ENCODE measurements at places on chromosomes 1 and 21.

- no peak for DNase-seq
Observed at GRCh38 chr1:222772996-222773379, 36.0 kb downstream of the FAM177B start.

- peak; percentile 21 for DNase-seq
Observed at GRCh38 chr1:77533660-77534305, 148.7 kb downstream of the ZZZ3 start.

- no peak for DNase-seq
Observed at GRCh38 chr1:35080171-35080854, 1.1 kb downstream of the ZMYM1 start.

DNA sequence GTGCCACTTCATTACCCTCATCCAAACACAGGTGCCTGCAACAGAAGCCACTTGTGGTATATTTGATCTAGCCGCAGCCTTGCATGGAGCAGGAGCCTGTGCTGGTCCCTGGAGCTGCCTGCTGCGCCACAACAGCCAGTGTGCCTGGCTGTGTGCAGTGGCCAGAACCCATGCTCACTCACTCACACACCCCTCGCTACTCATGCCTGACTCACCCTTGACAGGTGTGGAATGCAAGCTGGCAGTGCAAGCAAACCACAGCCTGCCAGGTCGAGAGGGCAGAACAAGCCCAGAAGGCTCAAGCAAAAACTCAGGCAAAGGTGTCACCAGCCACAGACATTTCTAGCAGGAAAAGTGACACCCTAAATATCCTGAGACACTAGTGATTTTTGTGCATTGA is 1510.9 kb downstream of the KCNT2 start:
- no peak for DNase-seq

GRCh38 chr1:216502528-216503162 is 79.4 kb upstream of the USH2A start:
- DNase-seq: no peak

- no peak for DNase-seq
Observed at GRCh38 chr1:184945029-184945428, 29.3 kb downstream of the NIBAN1 start.

- DNase-seq: no peak
Observed at GRCh38 chr1:117664314-117664713, 58.5 kb downstream of the TENT5C start.

DNA sequence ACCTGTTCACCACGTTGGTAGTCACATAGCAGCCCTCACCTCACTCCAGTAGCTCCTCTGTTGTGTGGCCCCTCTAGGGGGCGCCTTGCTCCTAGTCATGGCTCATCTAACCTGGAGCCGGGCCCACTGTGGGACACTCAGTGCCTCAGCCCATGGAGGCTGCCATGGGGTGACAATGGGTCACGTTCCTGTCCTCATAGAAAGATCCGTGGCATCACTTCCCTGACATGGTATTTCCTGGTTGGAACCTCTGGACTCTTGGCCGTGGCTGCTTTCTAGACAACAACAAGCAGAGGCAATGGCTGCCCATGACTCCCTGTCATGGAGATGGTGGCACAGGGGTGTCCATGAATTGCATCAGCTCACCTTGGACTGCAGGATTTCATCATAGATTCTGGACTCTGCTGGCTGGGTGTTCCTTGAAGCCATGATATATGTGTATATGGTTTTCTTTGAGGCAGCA is 27.5 kb upstream of the SLAMF6 start:
- no peak for DNase-seq

- DNase-seq: no peak
Observed at GRCh38 chr1:84360316-84360715, 38.0 kb upstream of the DNASE2B start.

DNA sequence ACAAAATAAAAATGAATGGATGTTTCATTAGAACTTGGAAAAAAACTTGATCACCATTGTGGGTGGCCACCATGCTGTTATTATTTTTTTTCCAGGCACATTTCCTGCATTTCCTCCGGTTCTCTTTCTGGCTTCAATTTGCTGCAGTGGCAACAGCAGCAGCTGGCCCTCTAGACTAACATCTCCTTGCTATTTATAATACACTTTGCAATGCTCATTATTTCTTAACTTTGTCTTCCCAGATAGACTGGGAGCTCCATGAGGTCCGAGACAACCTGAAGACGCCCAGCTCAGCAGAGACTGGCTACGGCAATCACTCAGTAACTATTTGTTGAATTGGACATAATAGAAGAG is 53.4 kb upstream of the ATP5PO start:
- DNase-seq: no peak

DNA sequence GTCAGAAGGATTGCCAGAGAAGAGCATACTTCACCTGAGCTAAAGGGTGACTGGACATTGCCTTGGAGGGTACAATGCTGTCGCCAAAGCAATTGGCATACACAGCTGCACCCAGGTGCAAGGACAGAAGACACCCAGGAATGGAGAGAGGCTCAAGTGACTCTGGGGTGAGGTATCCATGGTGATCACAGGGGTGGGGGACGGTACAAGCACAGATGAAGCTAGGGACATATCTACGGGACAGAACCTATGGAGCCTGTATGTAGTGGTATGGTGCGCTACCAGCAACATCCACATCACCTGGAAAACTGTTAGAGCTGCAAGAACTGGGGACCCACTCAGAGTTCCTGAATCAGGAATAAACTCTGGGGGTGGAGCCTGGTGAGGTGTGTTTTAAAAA is 286.1 kb downstream of the PCP4 start:
- DNase-seq: no peak

GRCh38 chr1:100912019-100912418 is 16.1 kb downstream of the SLC30A7 start:
- no peak for DNase-seq

- DNase-seq: no peak
Observed at GRCh38 chr1:87638636-87639035, 310.0 kb downstream of the LMO4 start.

DNA sequence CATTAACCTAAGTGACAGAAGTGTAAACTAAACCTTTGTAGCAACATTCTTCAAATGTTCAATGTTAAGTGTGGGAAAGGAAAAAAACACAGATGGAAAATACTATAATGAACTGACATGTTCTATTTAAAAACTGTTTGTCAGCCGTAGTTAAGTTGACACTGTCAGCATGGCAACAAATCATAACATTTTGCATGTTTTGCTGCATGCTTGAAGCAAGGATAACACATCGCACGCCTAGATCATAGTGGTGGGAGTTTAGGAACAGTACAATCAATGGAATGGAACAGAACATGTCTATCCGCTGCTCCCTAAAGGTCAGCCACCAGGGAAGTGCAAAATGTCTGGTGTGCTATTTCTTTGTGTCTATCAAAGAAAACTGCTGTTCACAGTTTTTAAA is 62.5 kb upstream of the ESRRG start:
- no peak for DNase-seq

DNA sequence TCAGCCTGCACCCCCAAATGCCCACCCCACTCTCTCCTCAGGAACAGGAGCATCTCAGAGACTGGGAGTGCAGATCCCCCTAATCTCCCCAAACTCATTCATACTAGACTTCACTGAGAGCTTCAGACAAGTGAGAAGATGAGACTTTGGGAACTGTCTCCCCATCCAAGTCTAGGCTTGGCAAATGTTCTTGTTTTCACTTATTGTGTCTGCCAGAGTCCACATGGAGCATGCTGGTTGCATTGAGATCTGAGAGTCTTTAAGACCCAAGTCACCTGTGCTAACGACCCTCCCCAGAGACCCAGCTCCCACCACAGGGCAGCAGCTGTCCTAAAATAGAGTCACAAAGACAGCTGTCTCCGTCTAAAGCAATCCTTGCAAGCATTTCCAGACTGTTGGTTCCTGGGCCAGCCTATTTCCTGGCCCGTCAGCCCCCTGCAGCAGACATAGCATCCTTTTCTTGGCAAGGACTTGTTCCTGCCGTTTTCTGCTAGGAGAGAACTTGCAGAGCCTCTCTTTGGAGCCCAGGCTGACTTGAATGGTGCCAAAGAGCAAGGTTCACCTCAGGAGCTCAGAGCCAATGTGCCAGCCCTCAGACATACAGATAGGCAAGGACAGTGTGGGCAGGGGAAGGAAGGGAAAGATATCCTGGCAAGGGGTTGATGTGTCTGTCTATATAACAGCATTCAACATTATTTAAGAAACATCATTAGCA is 1.9 kb upstream of the CNTN2 start:
- DNase-seq: no peak

GRCh38 chr1:225453797-225454648 is 26.2 kb upstream of the LBR start:
- no peak for DNase-seq

DNA sequence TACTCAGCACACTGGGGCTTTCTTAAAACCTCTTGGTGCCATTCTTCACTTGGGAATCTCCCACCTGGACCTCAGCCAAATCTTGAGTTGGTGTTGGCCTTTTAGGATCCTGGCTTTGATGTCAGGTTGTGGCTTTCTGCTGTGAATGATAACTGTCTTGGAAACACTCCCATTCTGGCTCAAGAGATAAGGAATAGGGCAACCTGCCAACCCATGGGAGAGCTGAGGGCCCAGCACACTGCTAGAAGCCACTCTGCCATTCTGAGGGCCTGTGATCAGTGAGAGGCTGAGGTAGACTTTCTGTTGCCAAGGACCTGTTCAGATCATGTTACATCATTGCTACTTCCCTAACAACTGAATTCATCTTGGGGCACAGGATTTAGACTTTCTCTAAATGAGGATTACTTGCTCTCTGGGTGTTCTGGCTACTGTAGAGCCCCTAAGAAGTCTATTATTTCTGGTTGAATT is 45.8 kb downstream of the TTC39A start:
- no peak for DNase-seq

- no peak for DNase-seq
Observed at GRCh38 chr21:34526618-34527290, 14.7 kb upstream of the KCNE1 start.

DNA sequence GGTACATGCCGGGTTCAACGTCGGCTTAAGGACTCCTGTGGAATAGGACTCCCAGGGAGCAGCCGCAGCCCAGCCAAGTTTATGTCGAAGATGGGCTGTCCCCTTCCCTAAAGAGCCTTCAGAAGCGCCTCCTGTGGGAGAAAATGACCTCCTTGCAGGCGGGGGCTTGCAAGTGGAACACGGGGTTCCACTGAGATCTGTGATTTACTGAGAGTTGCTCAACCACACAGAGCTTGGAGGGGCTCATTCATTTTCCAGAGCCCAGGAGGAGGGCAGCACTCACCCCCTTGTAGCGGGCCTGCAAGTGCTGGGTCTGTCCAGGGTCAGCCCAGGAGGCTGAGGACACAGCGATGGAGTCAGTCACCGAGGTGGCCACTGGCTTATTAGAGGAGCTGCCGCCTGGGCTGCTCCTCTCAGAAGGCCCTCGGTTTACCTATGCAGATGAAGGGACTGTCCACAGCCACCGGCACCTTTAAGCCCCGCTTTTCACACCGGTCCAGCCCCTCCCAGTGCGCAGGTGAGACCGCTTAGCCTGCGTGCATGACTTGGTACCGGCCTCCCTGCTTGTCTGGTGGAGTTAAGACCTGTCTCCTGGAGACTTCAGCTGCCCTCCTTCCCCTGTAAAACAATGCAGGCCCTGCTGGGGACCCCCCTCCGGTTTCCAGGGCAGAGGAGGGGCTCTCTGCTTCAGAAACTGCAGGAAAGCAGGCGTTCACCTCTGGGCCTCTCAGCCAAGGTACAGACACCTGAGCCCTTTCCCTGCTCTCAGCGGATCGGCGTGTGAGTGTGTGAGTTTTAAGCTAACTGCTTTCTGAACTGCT is 57.5 kb downstream of the ATP5PO start:
- DNase-seq: no peak

GRCh38 chr1:94552071-94552586 is 10.6 kb upstream of the F3 start:
- no peak for DNase-seq

DNA sequence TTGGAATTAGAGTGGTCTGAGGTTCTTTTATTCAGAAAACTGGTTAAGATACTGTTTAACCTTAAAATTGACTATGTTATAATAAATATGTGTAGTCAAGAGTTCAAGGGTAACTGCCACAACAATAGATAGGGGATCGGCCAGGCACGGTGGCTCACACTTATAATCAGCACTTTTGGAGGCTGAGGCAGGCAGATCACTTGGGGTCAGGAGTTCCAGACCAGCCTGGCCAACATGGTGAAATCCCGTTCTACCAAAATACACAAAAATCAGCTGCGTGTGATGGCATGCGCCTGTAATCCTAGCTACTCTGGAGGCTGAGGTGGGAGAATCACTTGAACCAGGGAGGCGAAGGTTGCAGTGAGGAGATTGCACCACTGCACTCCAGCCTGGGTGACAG is 39.5 kb downstream of the PDC start:
- DNase-seq: no peak

DNA sequence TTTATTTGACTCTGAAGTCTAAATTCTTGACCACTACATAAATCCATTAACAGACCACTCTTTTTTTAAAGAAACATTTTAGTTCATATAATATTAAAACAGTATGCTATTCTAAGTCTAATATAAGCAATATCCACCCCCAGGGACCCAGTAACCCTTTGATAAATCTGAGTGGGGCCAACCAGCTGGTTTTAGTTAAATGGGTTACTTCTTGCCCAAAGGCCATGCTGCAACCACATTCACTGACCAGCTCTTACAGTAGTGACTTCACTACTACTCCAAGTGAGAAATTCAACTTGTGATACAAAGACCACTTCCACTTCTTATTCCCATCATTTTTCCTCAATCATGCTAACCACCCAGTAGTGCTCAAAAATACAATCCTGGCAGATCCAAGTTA is 20.5 kb downstream of the FUBP1 start:
- DNase-seq: no peak

DNA sequence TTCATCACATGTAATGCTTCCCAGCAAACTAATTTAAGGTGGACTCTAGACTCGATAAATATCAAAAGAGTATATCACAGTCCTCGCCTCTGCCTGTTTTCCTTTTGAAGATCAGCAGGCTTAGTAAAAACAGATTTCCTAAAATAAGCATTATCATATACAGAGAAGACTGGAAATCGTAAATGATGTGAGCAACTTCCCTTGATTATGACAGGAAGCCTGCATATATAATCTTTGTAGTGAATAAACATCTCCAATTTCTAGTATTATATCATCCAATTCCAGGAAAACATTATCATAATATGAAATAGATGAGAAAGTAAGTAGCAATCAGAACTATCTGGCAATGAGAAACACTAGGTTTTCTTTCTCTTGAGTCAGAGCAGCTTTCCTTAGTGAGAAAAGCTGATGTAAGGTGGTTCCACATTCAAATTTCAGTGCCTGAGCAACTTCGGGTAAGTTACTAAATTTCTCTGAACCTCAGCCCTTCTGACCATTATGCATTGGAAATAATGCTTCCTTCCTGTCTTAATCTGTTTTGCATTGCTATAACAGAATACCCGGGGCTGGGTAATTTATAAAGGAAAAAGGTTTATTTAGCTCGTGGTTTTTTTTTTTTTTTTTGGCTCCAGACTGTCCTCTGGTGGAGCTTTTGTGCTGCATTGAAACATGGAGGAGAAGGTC is 12.6 kb upstream of the POU2F1 start:
- DNase-seq: no peak

DNA sequence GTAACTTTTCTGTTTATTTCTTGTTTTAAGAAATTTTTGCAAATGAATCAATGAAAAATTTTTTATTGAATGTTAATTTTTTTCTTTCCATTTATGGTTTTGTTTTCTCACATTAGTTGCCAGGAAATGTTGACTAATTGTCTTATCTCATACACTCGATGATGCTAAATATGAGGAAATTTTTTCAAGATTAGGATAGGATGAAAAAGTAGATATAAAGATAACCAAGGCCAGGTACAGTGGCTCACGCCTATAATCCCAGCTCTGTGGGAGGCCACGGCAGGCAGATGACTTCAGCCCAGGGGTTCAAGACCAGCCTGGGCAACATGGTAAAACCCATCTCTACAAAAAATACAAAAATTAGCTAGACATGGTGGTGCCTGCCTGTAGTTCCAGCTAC is 12.6 kb downstream of the LAX1 start:
- DNase-seq: no peak

- no peak for DNase-seq
Observed at GRCh38 chr1:119829625-119830024, 18.4 kb upstream of the REG4 start.
